NCI-H2171 treated with DMSO at 0.1 percent for 48 hours (cell line): ENCODE measurements at places on chromosomes 7 and 10.

GRCh38 chr10:127906548-127907377 is at the start of gene PTPRE:
TSS of gene PTPRE (plus strand) at chr10:127907103. CDS start at chr10:128040882, 133,779 bp downstream.
- DNase-seq = peak; percentile 14

DNA sequence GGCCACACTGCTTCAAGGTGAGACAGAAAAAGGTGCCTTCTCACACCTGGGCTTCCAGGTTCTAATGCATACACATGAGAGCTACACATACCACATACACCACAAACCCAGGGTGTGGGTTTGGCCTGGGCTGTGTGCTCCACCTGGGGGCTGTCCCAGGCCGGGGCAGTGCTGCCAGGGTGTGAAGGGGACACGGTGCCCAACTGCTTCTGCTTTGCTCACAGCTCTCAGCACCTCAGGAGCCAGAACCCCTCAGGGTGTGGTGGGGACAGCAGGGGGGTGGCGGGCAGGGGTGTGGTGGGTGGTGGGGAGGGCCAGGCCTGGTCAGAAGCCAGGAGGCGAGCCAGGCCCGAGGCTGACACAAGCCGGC is 51.1 kb downstream of the TMEM209 start:
- DNase-seq = peak; percentile 73

DNA sequence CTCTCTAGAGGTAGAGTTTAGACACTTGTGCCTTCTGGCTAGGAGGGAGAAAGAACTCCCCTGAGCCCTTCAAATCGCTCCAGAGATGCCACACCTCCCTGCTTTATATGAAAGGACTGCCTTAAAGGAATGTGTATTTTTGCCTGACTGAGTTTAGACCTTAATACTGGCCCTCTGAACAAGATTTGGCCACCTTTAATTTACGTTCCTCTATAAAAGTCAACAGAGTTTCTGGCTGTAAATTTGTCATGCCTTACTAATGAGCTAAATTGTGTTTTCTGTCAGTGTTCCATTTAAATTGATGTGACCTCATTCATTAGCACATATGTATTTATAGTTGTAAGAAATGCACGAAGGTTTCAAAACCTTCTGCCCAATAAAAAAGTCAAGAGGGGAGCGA is 48.0 kb downstream of the SEMA3C start:
- peak; percentile 8 for DNase-seq

GRCh38 chr7:37342176-37342687 is 106.4 kb downstream of the ELMO1 start:
- no peak for DNase-seq

DNA sequence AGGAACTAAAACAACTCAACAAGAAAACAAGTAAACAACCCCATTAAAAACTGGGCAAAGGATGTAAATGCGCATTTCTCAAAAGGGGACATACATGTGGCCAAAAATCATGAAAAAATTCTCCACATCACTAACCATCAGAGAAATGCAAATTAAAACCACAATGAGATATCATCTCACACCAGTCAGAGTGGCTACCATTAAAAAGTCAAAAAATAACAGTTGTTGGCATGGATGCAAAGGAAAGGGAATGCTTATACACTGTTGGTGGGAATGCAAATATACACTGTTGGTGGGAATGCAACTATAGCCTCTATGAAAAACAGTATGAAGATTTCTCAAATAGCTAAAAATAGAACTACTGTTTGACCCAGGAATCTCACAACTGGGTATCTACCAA is 60.0 kb upstream of the LANCL2 start:
- DNase-seq = no peak

GRCh38 chr7:100489121-100489520 is 5.4 kb downstream of the NYAP1 start:
- no peak for DNase-seq

DNA sequence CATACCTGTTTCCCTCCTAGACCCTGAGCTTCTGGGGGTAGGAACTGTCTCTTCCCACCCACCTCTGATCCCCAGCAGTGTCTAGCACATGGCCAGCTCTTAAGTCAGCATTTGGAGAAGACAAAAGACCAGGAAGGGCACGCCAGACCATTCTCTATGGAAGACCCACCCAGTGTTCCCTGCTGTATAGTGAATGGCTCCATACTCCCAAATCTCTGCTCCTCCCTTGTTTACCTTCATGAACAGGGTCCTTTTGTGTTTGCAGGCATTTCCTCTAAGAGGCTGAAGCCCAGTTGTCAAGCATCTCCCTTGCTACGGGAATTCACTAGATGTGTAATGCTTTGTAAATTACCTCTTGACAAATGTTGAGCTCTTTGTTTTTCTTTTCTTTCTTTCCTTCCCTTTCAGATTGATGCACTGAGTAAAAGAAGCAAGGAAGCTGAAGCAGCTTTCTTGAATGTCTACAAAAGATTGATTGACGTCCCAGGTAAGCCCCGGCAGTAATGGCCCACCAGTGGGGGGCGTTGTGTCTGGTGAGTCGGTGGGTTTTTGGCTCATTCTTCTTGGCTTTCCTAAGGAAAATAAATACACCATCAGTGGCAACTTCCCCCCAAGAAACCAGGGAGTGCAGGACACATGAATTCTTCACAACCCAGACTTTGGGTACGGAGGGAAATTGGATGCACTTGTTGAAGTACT is 216.6 kb upstream of the SH2B2 start:
- DNase-seq = no peak
